ENCODE measurements at places on chromosomes 7 and 10. TPM values are rescaled to one million over a fixed set of nuclear protein-coding genes. Genes with fewer than 3 reads are reported as not detected.

GRCh38 chr7:27947586-27948278 is 207.8 kb downstream of the TAX1BP1 start:
- H3K27ac ChIP-seq = no peak overlapping the region
- no peaks in the 10 kb centered on the region for H3K4me1 ChIP-seq
- H3K36me3 ChIP-seq = no peaks in the 10 kb centered on the region
- no peak for DNase-seq

NDUFA5 gene
- 13.8 TPM for polyA plus RNA-seq

OR2A1 gene
- polyA plus RNA-seq = not detected

PRSS37 gene
- polyA plus RNA-seq = not detected

DNA sequence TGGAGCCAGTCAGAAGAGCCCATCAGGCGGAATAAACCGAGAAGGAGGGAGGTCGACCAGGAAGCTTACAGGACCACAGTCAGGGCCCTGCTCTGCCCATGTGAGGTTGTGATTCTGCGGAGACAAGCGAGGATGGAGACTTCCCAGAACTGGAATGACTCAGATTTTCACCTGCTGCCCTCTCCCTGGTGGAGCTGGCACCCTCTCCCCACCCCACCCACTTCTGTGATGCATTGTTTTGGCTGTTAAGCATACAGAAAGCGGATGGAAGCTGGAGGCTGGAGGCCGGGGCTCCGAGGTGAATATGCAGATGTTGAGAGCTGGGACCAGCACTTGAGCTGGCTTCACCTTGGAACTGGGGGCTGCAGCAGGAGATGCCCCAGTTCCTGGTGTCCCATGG is 57.4 kb downstream of the NPTX2 start:
- H3K27ac ChIP-seq = no peak overlapping the region
- no peaks in the 10 kb centered on the region for H3K4me1 ChIP-seq
- no peak overlapping the region for H3K4me3 ChIP-seq
